B cell (primary cell): ENCODE measurements at places on chromosomes 5 and 9.

- DNase-seq = no peak
These were observed 794.0 kb upstream of the COX7C start for GRCh38 chr5:85823462-85824426.

- no peak for DNase-seq
These were observed 234.8 kb downstream of the AUH start for GRCh38 chr9:91126761-91127445.

DNA sequence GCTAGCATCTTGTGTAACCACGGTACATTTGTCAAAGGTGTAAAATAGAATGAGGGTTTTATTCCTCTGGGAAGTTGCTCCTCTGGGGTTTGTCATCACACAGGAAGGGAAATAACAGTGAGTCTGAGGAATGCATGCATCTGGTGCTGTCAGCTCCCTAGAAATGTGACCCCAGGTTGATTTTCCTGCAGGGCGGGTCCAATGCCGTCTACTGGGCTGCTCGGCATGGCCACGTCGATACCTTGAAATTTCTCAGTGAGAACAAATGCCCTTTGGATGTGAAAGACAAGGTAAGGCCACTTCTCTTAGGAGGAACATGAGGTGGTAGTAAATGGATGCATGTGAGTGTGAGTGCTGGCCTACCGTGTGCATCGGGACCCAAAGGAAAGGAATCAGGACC, 78.8 kb upstream of the CTSL start:
- no peak for DNase-seq

DNA sequence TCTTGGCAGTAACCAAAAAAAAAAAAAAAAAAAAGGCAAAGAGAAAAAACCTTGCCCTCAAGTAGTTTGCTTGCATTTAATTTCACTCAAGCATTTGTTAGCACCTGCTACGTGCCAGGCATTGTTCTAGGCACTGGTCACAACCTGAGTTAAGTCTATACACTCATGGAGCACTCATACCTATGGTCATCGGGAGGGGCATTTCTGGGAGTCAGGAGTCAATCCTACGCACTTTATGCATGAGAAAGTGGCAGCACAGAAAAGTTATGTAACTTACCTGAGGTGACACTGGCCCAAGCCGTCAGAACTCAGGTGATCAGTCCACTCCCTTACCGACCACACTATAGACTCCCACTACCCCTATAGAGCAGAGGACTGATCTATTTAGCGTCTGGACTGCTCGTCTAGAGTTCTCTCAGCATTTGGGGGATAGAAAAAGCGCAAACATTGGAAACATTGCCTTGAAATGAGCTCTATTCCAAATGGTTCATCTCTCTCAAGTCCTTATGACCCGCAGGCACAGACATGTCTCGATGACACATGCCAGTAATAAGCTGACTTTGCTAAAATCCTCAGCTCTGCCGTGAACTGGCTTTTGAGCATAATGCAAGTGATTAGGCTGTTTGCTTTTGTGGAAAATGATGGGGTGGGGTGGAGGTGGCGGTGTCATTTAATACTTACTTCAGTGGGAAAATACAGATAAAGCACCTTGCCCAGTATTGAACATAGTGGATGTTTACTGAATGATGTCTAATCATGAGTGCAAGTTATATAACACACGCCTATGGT, 160.2 kb downstream of the ARHGEF28 start:
- no peak for DNase-seq

DNA sequence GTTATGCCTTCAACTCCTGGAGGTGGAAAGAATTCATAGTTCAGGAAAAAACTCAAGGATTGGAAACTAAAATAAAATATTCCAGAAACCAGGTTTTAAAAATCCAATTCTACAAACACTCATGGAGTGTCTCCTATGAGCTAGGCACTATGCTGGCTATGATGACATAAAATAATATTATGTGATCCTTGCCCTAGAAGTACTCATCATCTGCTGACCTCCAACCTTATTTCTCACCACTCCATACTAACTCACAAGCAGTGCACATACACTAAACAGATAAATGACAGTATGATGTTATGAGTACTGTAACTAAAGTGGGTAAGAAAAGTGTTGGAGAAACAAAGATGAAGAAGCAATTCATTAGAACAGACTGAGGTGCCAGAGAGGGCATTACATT, 93.2 kb upstream of the NR5A1 start:
- DNase-seq = no peak
